ENCODE measurements at places on chromosomes 2 and 18.
A peak's percentile ranks its signal among the peaks of the same experiment; 100 is the strongest.

- DNase-seq: peak; percentile 55
Measured at GRCh38 chr18:55234366-55235093, 275.3 kb upstream of the CCDC68 start.

DNA sequence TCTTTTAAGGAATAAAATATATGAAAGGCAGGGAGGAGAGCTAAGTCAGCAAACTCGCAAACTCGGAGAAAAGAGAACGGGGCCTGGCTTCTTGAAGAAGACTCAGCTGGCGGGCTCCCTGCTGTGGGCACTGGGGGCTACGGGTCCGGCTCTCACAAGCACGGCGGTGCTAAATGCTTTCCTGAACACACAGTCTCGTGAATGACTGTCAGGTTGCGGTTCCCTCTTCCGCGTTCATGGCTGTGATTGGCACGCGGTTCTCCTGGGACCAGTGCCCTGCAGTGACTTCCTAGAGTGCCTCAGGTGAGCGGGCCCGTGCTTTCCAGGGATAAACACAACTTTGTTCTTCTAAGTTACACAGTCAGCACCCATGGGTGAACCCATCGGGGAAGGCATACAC is 208.4 kb downstream of the HDAC4 start:
- no peak for DNase-seq

GRCh38 chr2:190722061-190722759 is 73.3 kb downstream of the NAB1 start:
- DNase-seq: no peak

GRCh38 chr18:74748809-74749208 is 151.1 kb downstream of the ZNF407 start:
- no peak for DNase-seq

DNA sequence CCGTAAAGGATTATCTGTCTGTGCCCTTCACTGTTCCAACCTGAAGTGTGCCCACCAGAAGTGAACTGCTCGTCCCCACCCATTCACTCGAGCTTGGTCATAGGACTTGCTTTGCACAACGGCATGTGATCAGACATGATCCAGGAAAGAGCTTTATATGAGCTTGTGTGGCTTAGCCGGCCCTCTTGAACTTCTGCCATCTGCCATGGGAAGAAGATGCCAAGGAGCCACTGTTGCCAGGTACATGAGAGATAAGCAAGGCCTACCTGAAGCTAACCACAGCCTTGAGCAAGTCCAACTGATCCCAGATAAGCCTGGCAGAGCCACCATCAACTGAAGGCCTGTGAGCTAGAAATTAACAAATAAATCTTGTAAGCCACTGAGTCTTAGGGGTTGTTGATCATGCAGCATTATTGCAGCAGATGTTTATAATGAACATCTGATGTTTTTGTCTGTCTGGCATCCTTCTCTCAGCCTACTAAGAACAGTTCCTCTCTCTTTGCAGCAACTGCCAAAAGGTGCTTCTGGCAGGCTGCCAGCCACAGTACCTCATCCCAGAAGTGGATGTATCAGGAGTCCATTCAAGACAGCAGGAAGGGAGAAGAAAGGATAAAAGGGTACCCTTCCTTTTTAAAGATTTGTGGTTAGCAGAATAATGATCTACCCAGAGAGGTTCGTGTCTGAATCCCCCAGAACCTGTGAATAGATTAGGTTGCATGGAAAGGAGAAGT is 16.8 kb downstream of the DBI start:
- no peak for DNase-seq

GRCh38 chr2:154198866-154199265 is 327.1 kb downstream of the GALNT13 start:
- no peak for DNase-seq

DNA sequence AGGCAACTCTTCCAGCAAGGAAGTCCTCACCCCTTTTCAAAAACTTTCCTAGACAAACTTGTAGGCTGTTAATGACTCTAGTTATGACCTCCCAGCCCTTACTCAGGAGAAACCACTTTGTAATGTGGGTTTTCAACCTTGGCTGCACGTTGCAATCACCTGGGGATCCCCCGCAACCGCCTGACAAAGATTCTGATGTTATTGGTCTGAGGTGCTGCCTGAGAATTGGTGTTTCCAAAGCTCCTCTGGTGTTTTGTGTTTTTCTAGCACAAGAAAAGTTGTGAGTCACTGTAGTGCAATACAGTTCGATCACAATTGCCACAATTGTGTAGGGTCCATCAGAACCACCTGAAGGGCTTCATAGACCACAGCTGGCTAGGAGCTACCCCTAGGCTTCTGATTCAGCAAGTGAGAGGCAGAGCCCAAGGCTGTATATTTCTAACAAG is 121.6 kb downstream of the SP100 start:
- DNase-seq: no peak

GRCh38 chr2:180955101-180955500 is 25.3 kb upstream of the UBE2E3 start:
- no peak for DNase-seq

- no peak for DNase-seq
Measured at GRCh38 chr2:109722026-109722425, 72.1 kb upstream of the RGPD5 start.

DNA sequence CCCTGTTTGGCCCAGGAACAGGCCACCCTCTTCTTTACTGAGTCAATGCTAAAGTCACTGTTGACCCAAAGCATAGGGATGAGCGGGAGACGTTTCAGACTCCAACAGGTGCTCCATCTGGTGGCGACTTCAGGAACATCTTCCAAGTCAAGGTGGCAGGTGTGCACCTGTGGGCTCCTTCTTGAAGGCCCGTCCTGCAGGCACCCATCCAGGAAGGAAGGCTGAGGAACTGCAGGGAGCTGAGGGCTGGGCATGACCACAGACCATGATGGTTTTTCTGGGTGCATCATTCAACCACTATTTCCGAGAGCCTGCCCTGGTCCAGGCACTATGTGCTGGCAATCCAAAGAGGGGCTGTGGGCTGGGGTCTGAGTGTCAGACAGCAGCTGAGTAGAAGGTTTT is 142.8 kb downstream of the NDUFA10 start:
- peak; percentile 8 for DNase-seq

DNA sequence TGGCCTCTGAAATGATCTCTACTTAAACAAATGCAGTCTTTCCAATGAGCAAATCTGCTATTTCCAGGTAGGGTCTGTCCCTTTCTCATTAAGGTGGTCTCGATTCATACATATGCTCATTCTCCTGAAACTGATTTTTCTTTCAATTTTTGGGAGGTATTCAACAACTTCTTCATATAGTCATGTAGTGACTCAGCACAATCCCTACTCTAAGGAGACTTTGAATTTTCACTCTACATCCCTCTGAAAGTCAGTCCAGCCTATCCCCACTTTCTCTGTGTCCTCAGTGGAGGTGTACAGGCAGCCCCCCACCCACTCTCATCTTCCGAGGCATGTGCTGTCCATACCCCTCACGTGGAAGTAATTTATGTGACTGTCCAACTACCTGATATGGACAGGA is 99.9 kb upstream of the ACAA2 start:
- no peak for DNase-seq

DNA sequence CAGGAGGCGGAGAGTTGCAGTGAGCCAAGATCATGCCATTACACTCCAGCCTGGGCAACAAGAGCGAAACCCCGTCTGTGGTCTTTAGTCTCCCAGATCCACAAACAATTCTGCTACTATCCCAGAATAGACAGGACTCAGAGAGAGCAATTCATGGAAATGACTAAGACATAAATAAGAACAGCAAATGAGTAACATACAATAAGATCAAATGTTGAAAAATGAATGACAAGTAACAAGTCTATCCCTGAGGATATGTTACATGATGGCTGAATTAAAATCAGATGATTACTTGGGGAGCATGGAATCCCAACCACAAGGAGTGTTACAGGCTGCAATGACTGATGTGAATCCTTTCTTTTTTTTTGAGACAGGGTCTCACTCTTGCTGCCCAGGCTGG is 10.3 kb downstream of the ARL5A start:
- no peak for DNase-seq

GRCh38 chr2:60516383-60516811 is 37.1 kb downstream of the BCL11A start:
- no peak for DNase-seq

DNA sequence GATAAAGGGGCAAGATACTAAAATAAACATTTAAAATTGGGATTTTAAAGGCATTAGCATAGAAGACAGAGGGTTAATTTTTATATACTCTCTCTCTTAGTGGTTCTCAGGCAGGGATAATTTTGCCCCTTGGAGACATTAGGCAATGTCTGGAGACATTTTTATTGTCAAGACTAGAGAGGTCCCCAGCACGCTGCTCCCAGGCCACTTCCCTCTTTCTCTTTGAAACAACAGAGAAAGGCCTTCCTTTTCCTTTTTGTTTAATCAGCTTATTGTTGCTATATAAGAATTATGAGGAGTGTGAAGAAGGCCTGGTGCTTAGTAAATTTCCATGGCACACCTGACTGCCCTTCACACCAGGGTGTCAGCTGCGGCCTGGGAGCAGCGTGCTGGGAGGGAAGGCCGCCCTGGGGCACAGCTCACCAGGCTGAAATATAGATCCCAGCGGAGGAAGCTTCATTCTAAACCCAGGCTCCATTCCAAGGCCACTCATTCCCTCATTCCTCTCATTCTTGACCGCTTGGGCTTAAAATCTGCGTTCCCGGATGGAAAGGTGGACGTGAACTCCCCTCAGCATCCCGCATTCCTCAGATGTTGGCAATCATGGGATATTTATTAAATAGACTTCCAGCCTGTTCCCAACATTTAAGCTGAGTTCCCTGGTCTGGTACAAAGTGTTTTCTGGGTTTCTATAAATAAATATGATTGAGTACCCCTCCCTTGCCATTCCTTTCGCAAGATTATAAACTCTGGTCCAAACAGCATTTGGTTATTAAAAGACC is 22.5 kb downstream of the SLC14A2 start:
- no peak for DNase-seq

GRCh38 chr2:100845141-100845991 is 25.4 kb downstream of the NPAS2 start:
- DNase-seq: no peak

- no peak for DNase-seq
Measured at GRCh38 chr2:48444404-48444803, 85.5 kb upstream of the STON1 start.

- DNase-seq: no peak
Measured at GRCh38 chr2:208820014-208820688, 413.6 kb downstream of the PTH2R start.

- no peak for DNase-seq
Measured at GRCh38 chr2:124778076-124778475, 753.0 kb downstream of the CNTNAP5 start.

DNA sequence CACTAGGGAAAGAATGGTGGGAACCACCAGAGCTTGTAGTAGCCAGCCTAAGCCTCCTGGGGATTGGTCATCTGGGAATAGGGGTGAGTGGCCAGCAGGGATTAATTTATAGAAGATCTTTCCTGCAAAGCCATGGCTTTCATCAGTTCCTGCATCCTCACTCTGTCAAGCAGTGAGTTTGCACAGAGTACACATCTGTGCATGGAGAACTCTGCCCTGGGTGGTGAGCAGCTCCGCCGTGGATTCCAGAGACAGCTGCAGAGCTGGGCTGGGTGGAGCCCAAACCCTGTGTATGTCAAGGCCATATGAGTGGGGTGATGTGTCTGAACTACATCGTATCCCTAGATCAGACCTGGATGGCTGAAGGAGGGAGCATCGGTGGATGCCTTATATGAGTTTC is 182.2 kb downstream of the GLI2 start:
- no peak for DNase-seq

DNA sequence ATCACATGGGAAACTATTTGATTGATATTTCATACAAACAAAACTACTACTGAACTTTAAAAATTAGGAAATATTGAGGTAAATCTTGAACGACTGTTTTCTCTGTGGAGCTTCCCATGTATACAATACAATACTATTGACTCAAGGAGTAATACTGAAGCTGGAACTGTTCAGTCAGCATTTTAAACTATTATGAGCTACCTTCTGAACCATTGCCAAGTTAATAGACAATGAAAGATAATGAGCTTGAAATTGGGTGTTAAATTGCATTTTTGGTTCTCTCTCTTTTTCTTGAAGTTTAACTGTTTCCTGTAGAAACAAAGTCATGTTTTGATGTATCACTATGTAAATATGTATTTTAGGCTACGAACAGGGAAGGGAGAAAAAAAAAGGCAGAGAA is 569.2 kb downstream of the ZEB2 start:
- DNase-seq: no peak

DNA sequence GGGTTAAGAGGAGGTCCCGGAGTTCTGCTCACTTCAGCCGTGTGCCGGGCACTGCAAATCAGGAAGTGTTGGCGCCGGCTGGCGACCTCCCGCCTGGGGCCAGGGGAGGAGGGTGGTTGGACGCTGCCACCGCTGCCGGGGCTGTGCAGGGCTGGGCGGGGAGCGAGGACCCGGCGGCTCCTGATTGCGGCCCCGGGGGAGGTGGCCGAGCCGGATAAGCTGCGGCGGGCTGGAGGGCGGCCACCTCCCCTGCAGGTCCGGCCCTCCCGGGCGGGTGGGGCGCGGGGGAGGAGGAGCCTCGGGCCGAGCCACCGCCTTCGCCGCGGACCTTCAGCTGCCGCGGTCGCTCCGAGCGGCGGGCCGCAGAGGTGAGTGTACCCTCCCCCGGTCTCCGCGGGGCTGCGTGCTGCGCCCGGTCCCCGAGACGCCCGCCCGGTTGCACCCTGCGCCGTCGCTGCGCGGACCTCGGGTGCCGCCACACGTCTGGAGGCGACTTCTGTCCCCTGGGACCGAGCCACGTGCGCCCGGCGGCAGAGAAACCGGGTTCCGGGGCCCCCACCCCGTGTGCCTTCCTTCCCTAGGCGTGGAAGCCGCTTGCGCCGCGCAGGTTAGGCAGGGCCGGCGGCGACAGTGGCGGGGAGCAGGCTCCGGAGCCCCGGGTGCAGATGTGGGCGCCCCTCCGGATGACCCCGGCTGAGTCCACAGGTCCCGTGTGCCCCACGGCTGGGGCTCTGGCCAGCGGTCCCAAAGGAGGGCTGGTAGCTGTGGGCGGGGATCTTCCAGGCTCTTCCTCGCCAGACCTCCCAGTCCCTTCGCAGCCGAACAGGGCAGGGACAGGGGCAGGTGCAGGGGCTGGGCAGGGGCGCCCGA is at the start of gene STEAP3:
Gene STEAP3, plus strand, starts transcription at position 314 of the 870 bp plus-strand sequence. CDS start 7,179 bp downstream, outside the sequence.
- no peak for DNase-seq

DNA sequence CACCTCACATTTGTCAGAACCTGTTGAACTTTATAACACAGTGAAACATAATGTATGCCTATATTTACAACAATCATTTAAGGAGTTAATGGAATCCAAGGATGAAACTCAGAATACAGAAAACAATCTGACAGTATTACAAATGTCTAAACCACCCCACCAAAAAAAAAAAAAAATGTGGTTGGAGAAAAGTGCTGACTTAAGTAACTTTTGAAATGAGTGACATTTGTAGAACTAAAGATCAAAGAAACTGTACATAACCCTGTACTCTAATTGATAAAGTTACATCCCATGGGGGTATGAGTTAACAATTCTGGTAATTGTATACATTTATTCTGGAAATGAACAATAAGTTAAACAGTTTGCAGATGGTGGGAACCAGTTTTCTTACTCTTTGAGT is 372.1 kb upstream of the TMEFF2 start:
- DNase-seq: no peak

DNA sequence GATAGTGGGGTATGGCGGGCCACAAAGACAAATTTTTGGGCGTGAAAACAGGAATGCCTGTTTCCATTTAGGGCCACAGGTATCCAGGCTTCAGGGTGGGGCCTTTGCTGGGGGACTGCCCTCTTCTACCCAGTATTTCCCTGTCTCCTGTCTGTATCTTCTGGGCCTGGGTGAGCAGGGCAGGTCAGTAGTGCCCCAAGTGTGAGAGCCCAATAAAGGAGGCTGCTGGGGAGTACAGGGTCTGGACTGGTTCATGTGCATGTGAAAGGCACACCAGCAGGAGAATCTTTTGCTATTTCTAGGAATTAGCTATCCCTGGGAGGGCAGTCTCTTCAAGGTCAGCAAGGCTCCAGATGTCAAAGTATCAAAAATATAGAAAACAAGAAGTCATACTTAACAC is 71.5 kb downstream of the MEX3C start:
- no peak for DNase-seq

Data from NCI-H1048 (cell line).